Tibial nerve (tissue), 4 donors: ENCODE measurements at places on chromosomes 13 and 19. TPM values are rescaled to one million over a fixed set of nuclear protein-coding genes. Genes with fewer than 3 reads are reported as not detected.

RGS9BP gene
- total RNA-seq = not detected

GRCh38 chr19:6409346-6409745 is 15.3 kb downstream of the KHSRP start:
- H3K27me3 ChIP-seq = no peaks in the 10 kb centered on the region
- peaks cover 15% of the 10 kb centered on the region for H3K4me1 ChIP-seq
- no peak overlapping the region for H3K4me3 ChIP-seq
- DNase-seq = no peak
- no peak overlapping the region for H3K27ac ChIP-seq
- H3K36me3 ChIP-seq = peaks cover 6% of the 10 kb centered on the region

GRCh38 chr13:31209841-31210210 is 10.1 kb downstream of the B3GLCT start:
- H3K27me3 ChIP-seq = no peaks in the 10 kb centered on the region
- H3K4me3 ChIP-seq = no peak overlapping the region
- no peak overlapping the region for H3K27ac ChIP-seq
- no peak for DNase-seq
- no peaks in the 10 kb centered on the region for H3K36me3 ChIP-seq

DNA sequence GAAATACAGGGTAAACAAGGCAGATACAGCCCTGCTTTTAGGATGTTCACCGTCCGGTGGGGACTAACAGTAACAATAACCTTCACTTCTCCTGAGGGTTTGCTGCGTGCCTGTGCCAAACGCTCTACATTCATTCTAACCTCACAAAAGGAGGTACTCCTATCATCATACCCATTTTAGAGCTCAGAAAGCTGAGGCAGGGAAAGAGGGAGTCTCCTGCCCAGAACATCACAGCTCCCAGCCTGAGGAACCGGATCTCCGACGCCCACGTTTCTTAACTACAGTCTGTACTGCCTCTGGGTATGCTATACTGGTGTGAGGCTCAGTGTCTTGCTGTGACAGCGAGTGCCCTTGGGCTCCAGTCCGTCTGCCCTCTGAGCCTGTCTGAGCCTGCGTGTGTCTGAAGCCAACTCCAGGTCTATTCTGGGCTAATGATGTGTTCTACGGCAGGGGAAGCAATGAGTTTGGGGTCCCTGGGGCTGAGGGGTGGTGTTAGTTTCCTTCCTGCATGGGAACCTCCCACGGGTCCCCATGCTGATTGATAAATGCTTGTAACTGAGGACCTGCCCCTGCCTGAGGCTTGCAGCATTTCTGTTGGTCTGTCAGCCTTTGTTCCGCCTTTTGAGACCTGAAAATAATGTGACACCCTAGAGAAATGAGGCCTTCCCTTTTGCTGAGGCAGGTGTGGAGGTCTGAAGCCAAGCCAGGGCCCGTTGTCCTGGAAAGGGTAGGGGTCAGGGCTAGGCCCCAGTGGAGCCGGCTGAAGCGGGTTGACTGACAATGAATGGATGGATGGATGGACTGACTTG is 4.9 kb downstream of the LIPE start:
- H3K4me1 ChIP-seq = peaks cover 5% of the 10 kb centered on the region
- peak overlapping the region; percentile 61 for H3K4me3 ChIP-seq
- peaks cover 37% of the 10 kb centered on the region for H3K27me3 ChIP-seq
- H3K27ac ChIP-seq = peak overlapping the region; percentile 75
- no peaks in the 10 kb centered on the region for H3K36me3 ChIP-seq
- DNase-seq = no peak

DNA sequence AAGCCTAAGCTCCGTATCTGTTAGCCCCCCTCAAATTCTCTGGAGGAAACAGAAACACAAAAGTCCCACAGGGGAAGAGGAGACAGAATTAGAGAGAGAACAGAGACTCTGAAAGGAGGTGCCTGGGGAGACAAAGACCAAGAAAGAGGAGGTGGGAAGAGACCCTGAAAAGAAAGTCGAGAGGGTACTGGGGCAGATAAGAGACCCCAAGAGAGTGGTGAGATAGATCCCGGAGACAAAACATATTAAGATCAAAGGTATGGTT is 915 bp upstream of the GRWD1 start:
- no peak overlapping the region for H3K27ac ChIP-seq
- H3K27me3 ChIP-seq = peaks cover 25% of the 10 kb centered on the region
- H3K4me3 ChIP-seq = peak overlapping the region; percentile 90
- peaks cover 28% of the 10 kb centered on the region for H3K36me3 ChIP-seq
- H3K4me1 ChIP-seq = peaks cover 21% of the 10 kb centered on the region

KIR3DL2 gene
- not detected for total RNA-seq

NOTCH3 gene
- 64.3 TPM for total RNA-seq

- no peaks in the 10 kb centered on the region for H3K36me3 ChIP-seq
- no peak overlapping the region for H3K4me3 ChIP-seq
- H3K27me3 ChIP-seq = no peaks in the 10 kb centered on the region
- H3K27ac ChIP-seq = no peak overlapping the region
- no peaks in the 10 kb centered on the region for H3K4me1 ChIP-seq
Observed at GRCh38 chr13:69389899-69390298, 717.7 kb upstream of the ATXN8OS start.

PRRG2 gene
- not detected for total RNA-seq

DNA sequence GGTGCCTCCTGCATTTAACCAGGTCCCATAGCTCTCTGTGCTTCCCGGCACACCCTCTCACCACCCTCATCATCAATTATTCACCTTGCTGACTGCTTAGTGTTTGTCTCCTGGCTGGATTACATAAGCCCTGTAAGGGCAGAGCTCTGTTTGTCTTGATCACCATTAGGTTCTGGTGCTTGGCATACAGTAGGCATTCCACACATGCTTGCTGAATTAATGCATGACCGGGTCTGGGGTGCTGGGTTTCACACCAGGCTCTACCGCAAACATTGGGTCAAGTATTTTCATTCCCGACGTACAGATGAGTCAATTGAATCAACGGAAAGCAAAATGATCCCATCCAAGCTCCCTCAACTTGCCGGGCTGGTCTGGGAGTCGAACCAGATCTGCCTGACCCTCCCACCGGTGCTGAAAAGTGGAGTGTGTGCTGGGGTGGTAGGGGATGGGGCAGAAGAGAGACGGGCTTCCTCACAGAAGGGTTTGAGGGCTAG is 28.5 kb downstream of the VAV1 start:
- DNase-seq = no peak
- no peaks in the 10 kb centered on the region for H3K4me1 ChIP-seq
- H3K4me3 ChIP-seq = no peak overlapping the region

GRCh38 chr13:97353927-97354675 is 79.9 kb upstream of the RAP2A start:
- H3K4me1 ChIP-seq = peaks cover 60% of the 10 kb centered on the region
- DNase-seq = no peak
- H3K36me3 ChIP-seq = peaks cover 5% of the 10 kb centered on the region
- no peaks in the 10 kb centered on the region for H3K27me3 ChIP-seq
- no peak overlapping the region for H3K27ac ChIP-seq
- H3K4me3 ChIP-seq = no peak overlapping the region

- H3K4me3 ChIP-seq = no peak overlapping the region
- H3K4me1 ChIP-seq = no peaks in the 10 kb centered on the region
- no peak for DNase-seq
Observed at GRCh38 chr13:92345627-92346026, 881.0 kb upstream of the GPC6 start.

DNA sequence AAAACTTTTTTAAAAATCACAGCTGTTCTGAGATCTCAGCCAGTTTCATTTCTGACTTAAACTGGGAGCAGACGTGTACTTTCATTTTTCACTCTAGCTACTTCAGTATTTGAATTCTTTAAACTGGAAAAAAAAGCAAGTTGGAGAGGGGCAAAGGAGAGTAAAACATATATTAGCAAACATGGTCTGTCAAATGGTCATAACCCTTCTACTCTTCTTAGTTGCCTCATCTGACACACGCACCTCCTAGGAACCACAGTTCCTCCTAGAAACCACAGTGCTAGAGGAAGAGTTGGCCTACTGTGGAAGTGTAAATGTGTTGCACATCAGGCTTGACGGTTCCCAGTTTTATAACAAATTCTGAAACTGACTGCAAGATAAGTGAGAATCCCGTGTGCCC is 47.2 kb downstream of the TM9SF2 start:
- H3K36me3 ChIP-seq = peaks cover 91% of the 10 kb centered on the region
- H3K4me3 ChIP-seq = no peak overlapping the region
- no peak overlapping the region for H3K27ac ChIP-seq
- DNase-seq = no peak
- no peaks in the 10 kb centered on the region for H3K4me1 ChIP-seq

DCLK1 gene
- 21.3 TPM for total RNA-seq

DNA sequence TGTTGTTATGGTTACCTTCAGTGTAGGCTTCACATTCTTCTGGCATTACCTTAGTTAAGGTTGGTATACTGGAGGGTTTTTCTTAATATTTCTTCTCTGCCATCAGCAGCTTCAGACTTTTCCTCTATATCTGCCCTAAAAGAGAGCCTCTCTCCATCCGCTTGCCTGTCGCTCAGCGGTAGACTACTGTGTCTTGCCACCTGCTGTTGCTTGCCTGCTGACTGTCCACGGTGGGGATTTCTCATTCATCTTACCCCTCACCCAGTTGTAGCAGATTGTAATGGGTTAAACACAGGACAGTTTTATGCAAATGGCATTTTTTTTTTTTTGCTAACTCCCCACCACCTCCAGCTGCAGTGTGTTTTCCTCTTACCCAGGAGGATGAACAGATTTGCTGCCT is 577.2 kb downstream of the SLITRK5 start:
- no peaks in the 10 kb centered on the region for H3K4me1 ChIP-seq
- H3K27me3 ChIP-seq = no peaks in the 10 kb centered on the region
- H3K36me3 ChIP-seq = no peaks in the 10 kb centered on the region
- DNase-seq = no peak
- no peak overlapping the region for H3K4me3 ChIP-seq

CCDC169 gene
- total RNA-seq = not detected
